ENCODE measurements at places on chromosomes 3 and 15. TPM values are rescaled to one million over a fixed set of nuclear protein-coding genes. Genes with fewer than 3 reads are reported as not detected.

LINS1 gene
- total RNA-seq, result 11.2 TPM

NEK10 gene
- total RNA-seq, result 27.1 TPM

TMEM207 gene
- total RNA-seq, result not detected

AQP9 gene
- total RNA-seq, result 0.09 TPM

THBS1 gene
- 141 TPM for total RNA-seq

CAMP gene
- not detected for total RNA-seq

PROK2 gene
- not detected for total RNA-seq

TMEM62 gene
- 18.5 TPM for total RNA-seq

SNX33 gene
- total RNA-seq, result 35.2 TPM

SECISBP2L gene
- total RNA-seq, result 45.7 TPM

SERPINI2 gene
- total RNA-seq, result not detected

ERICH6 gene
- total RNA-seq, result 0.41 TPM

SI gene
- total RNA-seq, result not detected

TRIM42 gene
- not detected for total RNA-seq

GANC gene
- 32.5 TPM for total RNA-seq

LSAMP gene
- total RNA-seq, result 10.7 TPM

ANKRD34C gene
- total RNA-seq, result not detected

PLS1 gene
- total RNA-seq, result 0.99 TPM

UNC13C gene
- total RNA-seq, result 0.81 TPM

Measured in fibroblast of the aortic adventitia (primary cell).